ENCODE measurements at places on chromosomes 6 and 20.

DNA sequence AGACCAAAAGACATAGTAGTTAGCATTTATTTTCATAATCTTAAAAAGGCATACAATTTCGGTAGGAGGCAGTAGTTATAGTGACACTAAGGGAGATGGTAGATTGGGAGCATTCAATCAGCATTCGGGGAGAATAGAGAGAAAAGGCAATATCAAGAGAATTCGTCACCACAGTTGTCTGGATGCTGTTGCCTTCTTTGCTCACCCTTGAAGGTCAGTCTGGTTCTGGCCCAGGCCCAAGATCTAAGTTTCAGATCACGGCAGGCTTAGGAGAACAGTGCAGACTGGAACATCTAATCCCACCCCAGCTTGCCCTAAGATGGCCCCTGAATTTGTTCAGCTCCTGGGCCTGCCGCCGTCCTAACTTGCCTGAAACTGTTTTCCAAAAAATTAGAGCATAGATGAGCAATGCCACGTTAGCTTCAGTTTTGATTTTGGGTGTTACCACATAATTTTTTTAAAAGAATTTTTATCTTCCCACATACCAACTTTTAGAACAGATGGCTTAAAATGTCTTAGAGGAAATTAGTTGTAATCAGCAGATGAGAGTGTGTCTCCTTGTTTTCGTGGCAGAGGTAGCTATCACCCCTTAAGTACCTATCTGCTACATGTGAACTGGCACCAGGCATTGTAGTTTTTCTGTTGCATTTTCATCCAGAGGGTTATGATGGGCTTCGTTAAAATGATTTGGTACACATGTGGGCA lies 8.3 kb upstream of the CEP85L start:
- no peak for DNase-seq

GRCh38 chr20:1816384-1817381 lies 78.5 kb upstream of the SIRPA start:
- DNase-seq = peak; percentile 92

- no peak for DNase-seq
These were observed 212.6 kb downstream of the CLIC5 start for GRCh38 chr6:45803071-45803470.

DNA sequence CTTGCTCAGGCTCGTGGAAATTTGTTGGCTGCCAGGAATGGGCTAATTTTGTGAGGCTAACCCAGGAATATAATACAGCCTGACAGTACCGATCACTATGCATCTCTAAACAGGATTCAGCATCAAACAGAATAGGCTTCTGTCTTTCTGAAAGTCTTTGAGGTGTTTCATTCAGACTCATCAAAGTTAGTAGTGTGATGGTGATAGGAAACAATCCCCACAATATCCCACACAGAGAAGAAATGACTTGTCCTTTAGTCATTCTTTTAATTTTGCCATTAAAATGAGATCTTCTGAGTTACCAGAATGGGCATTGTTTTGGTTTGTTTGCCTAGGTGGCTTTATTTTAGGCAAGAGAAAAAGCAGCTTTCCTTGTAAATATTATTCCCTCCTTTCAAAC lies 54.3 kb downstream of the FAM229B start:
- no peak for DNase-seq

DNA sequence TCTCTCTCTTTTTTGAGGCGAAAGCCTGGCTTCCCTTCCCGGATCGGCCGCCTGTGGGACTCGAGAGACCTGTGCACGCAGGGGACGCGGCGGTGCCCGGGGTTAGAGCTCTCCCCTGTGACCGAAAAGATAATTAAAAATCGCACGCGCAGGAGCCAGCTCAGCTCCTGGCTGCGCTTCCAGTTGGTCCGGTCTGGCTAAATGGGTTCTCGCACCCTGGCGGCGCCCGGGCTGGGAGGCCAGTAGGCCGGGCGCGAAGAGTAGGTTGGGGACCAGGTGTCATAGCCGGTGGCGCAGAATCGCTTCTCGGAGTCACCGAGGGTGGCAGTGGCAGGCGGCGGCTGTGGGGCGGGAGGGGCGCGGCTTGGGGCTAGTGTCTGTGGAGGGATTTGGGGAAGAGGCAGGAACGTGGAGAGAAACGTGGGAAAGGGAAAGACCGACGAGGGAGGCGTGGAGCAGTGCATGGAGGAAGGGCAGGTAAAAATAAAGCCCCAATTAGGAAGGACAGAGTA lies 41.9 kb upstream of the SUPT3H start:
- peak; percentile 66 for DNase-seq

DNA sequence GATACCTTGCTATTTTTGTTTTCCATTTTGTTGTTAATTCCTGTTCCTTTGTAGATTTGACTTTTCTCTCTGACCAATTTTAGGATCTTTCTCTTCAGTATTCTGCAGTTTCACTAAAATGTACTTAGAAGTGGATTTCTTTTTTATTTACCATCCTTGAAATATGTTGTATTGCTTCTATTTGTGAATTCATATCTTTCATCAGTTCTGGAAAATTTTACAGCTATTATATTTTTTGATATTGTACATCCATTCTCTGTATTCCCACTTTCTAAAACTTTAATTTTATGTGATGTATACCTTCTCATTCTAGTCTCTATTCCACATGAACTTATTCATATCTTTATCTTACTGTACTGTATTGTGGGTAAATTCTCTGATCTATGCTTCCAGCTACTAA lies 9.7 kb upstream of the ALDH8A1 start:
- no peak for DNase-seq

DNA sequence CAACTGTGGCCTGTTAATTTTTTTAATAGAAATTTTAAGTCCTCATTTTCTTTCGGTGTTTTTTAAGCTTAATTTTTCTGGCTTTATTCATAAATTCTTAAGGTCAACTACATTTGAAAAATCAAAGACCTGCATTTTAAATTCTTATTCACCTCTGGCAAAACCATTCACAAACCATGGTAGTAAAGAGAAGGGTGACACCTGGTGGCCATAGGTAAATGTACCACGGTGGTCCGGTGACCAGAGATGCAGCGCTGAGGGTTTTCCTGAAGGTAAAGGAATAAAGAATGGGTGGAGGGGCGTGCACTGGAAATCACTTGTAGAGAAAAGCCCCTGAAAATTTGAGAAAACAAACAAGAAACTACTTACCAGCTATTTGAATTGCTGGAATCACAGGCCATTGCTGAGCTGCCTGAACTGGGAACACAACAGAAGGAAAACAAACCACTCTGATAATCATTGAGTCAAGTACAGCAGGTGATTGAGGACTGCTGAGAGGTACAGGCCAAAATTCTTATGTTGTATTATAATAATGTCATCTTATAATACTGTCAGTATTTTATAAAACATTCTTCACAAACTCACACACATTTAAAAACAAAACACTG lies 10.1 kb downstream of the HFE start:
- peak; percentile 66 for DNase-seq

DNA sequence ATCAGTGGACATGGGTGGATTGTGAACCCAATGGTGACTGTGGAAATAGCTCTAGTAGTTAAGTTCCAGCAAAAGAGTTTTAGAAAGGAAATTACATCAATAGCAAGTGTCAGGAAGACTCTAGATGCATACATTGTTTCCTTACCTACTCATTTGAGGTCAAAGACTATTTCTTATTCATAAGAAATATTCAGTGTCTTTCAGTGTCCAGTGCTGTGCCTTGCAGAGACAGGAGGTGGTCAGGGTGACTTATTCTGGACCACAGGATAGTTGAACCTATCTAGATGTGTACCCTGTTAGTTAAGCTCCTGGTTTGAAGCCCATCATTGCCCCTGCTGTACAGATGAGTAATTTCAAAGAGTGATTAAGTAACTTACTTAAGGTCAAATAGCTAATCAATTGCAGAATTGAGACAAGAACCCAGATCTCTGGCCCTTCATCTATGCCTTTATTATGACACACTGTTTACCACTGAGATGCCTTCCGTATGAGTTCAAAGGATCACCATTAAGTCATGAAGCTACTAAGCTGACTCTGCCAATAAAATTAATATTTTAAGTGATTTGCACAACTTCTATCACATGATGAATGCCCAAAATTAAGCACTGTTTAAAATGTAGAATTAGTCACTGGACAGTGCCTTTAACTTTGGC lies 136.1 kb downstream of the PDSS2 start:
- no peak for DNase-seq

DNA sequence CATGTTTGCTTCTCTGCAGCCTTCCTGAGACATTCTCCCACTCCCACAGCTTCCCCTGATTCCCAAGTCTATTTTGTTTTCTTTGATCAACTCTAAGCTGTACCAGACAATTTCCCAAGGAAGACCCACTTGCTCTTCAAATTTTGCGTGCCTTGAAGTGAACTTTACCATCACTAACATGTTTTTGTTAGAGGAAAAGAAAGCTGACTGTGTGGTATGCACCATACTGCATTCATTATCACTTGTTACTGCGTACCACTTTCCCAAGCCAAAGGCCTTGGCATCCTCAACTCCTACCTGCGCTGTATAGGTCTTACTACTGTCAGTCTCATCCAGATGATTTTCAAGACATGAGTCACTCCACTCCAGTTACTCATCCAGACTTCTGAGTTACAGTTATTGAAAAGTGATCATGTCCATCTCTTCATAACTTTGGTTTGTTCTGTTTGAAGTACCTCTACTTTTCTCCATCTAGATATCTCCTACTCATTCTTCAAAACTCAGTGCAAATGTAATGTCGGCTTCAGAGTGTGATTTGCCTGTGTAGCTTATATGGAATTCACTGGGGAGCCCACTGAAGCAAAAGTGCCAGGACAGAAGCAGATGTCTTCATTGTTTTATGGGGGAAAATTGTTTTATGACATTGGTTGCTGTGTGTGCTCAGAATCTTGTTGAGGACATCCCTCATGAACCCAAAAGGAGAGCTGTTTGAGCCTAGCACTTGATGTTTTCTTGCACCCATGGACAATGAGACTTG lies 5.2 kb downstream of the RPS12 start:
- no peak for DNase-seq

- peak; percentile 8 for DNase-seq
These were observed 58.2 kb upstream of the BCLAF1 start for GRCh38 chr6:136347847-136348246.

DNA sequence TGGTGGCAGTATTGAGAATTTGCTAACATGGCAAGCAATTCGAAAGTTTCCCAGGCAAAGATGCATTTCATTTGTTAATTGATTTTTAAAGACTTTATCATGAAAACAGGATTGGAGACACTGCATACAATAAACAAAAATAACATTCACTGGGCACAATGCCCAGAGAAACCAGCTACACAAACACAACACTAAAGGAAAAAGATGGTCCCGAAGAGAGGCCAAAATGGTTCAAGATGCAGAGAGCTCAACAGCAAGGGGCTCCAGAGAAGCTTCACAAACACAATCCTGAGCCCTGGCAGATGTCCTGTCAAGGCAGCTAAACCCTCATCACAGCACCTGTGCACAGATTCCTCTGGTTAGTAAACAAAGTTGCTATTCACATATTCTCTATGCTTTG lies 79.3 kb downstream of the INSM1 start:
- DNase-seq = no peak

GRCh38 chr6:143092768-143093167 lies 32.1 kb downstream of the AIG1 start:
- DNase-seq = no peak

- no peak for DNase-seq
These were observed 184.1 kb downstream of the TMEM242 start for GRCh38 chr6:157139054-157139708.

DNA sequence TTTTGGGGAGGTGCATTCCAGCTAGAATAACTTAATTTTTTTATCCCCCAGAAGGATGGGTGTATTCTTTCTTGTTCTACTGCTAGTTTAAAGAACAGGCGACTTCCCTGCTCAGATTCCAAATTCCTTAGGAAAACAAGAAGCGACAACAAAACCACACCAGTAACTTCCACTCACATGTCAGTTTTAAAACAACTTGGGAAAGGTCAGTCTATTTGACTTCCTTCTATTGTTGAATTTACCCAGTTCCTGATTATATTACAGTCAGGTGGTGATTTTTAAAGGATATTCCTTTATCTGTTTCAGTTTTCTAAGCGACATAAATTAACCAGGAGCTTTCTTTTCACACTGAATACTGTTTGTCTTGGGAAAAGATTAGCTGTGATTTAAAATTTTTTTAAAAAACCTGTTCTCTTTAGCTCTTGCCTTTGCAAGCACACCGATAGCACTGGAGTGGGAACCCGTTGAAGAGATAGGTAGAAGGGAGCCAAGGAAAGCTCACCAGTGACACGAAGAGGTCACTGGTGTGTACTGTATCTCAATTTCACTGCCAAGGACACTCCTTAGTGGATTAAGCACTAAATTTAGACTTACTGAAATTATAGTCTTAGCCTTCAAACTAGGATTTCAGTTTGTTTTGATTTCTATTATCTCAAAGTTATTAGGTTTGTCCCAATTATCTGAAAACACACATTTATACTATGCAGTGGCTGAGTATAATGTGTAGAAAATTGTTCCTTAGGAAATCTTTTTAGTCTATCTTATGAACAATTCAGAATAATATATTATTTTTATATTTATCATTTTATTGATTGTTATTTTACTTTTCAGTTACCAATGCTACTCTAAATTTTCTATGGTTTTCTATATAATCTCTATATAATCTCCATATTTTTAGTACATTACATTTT lies 22.3 kb downstream of the MARCKS start:
- DNase-seq = peak; percentile 85

- no peak for DNase-seq
These were observed 8.4 kb upstream of the STK35 start for GRCh38 chr20:2093159-2093781.

DNA sequence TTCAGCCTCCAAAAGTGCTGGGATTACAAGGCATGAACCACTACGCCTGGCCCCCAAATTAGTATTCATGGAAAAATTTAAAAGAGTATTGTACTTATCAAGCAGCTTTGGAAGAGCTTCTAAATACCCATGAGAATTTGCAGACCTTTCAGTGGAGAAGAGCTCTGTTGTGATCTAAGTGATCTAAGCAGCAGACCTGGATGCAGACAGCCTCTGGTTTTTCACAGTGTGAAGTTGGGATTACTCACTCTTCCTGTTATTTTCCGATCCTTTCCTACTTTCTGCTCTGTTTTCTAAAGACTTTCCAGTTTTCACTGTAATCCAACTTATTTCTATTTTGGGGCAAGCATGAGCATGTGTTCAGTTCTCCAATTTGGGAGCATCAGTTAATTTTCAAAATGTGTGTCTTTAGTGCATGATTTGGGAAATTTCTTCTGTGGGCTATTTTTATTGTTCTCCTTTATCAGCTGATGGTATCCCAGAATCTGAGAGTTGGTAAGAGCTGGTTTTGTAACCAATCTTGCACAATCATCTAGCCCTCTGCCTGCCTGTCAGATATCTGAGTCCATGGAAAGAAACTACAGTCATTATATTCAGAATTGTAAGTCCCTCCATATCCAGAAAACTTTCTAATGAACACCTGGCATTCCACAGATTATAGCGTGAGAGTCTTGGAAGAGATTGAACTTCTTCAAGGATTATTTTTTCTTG lies 207.7 kb upstream of the DTNBP1 start:
- DNase-seq = peak; percentile 35

DNA sequence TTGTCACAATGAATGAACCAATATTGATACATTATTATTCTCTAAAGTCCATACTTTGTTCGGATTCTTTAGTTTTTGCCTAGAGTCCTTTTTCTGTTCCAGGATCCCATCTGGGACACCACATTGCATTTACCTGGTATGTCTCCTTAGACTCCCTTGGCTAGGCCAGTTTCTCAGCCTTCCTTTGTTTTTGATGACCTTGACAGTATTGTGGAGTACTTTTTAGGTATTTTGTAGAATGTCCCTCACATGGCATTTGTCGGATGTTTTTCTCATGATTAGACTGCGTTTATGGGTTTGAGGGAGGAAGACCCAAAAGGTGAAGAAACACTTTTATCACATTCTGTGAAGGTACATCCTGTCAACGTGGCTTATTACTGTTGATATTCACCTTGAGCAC lies 16.9 kb downstream of the PPP1R14C start:
- no peak for DNase-seq

Data from fibroblast of skin of scalp (primary cell).